ENCODE measurements at places on chromosomes 2 and 18. TPM values are rescaled to one million over a fixed set of nuclear protein-coding genes. Genes with fewer than 3 reads are reported as not detected.
A peak's percentile ranks its signal among the peaks of the same experiment; 100 is the strongest.

Gene SAG
- total RNA-seq = not detected

Gene GLS
- 116 TPM for total RNA-seq

Gene HAAO
- total RNA-seq = 14.5 TPM

DNA sequence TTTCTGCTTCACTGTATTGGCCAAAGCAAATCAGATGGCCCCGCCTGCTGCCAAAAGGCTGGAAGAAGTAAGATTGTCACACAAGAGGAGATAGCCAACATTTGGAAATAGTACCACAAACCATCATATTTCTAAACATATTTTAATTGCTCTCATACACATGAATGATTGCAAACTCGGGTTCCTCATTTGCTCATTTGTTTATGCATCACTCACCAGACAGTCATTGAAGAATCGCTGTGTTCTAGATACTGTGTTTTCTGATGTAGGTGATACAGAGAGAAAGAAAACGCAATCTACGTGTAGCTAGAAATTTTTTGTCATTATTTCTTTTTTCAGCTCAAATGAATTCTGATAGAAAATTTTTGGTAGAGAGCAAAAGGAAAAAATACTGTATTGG lies 1103.4 kb downstream of the TSN start:
- no peak for DNase-seq
- H3K27ac ChIP-seq = no peak overlapping the region
- no peaks in the 10 kb centered on the region for H3K27me3 ChIP-seq
- H3K4me1 ChIP-seq = no peaks in the 10 kb centered on the region
- H3K4me3 ChIP-seq = no peak overlapping the region

DNA sequence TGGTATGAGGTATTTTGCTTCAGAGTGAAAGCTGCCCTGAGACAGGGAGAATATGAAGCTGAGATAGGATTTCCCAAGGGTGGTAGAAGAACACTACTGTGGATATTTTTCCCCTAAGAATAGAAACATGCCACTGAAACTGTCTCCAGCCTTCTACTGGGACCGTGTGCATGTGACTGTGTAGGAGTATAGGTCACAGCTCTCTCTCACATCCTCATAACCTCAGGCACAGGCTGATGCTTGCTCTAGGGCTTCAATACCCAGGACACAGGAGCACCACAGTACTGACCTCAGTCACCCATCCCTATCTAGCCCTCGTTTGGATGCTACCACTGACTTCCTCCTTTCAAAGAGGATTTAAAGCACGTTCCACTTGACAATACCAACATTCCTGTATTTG lies 67.2 kb downstream of the REV1 start:
- H3K4me3 ChIP-seq = no peak overlapping the region
- H3K27me3 ChIP-seq = no peaks in the 10 kb centered on the region
- peaks cover 14% of the 10 kb centered on the region for H3K36me3 ChIP-seq
- no peak overlapping the region for H3K27ac ChIP-seq
- DNase-seq = no peak
- no peaks in the 10 kb centered on the region for H3K4me1 ChIP-seq

DNA sequence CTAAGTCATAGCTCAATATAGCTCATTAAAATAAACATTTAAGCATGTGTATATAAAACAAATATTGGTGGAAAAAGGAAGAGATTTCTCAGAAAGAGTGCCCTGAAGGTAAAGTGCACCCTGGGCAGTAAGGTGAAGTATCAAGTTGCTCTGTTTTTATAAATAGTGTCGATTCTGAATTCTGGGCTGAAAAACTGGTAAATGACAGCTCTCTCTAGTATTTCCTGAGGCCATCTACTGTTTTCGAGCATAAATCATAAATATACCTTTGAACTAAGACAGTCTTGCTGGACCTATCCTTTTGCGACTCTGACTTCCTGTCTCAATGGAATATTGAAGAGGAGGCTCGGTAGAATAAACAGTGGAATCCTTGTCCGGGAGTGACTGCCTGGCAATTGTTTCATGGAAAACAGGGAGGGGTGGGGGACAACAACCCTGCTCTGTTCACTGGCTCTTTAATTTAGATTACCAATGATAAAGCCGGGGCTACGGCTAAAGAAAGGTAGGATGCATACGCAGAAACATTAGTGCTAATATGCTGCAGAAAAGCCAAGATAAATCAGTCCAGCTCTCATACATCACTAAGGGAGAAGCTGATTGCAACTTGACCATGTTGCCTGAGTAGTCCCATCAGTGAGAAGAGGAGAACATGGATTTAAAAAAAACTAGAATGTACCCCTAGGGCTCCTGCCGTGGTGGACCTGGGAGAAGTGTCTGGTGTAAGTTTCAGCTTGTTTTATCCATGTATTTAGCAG lies 124.1 kb downstream of the RAPGEF4 start:
- peaks cover 1% of the 10 kb centered on the region for H3K36me3 ChIP-seq
- H3K4me3 ChIP-seq = peak overlapping the region; percentile 39
- no peaks in the 10 kb centered on the region for H3K27me3 ChIP-seq
- peaks cover 39% of the 10 kb centered on the region for H3K4me1 ChIP-seq
- no peak for DNase-seq

Gene CEP68
- 22.0 TPM for total RNA-seq

DNA sequence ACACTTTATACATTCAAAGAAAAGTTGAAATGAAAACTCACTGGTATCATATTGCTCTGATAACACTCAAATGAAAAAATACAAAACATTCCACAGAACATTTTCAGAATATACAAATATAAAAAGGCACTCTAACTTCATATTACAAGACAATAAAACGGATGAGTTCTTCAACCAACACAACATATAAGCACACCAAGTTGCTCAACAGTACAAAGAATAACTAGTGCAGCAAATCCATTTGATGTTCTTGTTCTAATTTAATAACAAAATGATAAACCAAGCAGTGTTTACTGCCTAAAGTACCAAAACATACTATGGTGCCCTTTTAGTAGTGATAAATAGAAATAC lies 60.8 kb upstream of the PGAP1 start:
- H3K27me3 ChIP-seq = no peaks in the 10 kb centered on the region
- no peak overlapping the region for H3K27ac ChIP-seq
- no peak overlapping the region for H3K4me3 ChIP-seq
- H3K36me3 ChIP-seq = no peaks in the 10 kb centered on the region

DNA sequence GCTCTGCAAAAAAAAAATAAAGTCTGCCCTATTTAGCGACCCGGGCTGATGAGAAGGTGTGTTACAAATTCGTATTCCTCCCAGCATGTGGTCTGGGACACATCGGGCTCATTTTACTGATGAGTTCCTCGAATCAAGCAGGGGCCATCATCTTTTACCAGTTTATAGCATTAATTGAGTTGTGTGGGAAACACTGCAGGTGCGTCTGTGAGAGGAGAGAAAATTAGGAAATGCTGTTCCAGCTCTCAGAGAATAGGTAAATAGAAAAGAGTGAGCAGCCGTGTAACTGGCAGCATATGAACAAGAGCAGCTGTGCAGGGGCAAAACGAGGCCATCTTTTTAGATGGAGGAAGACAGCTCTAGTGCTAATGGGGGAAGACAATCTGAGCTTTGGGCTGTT lies 216.7 kb downstream of the SETBP1 start:
- H3K27ac ChIP-seq = peak overlapping the region; percentile 83
- H3K4me3 ChIP-seq = no peak overlapping the region
- peaks cover 5% of the 10 kb centered on the region for H3K36me3 ChIP-seq
- DNase-seq = no peak
- peaks cover 21% of the 10 kb centered on the region for H3K4me1 ChIP-seq

Gene TUBA3E
- not detected for total RNA-seq

DNA sequence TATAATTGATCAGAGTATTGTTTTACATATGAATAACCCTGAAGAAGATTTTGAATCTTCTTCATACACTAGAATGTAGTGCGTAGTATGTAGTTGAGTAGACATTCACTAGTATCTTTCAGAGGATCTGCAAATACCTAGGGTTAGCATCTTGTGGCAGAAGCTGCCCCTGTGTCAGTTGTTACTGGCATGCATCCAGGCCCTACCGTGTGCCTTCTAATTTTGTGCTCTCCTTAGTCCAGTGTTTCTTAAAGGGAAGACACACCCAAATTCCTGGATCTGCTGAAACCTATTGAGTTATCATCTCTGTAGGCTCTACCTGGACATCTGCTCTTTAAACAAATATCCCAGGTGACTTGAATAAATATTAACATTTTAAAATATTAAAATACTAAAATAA lies 99.7 kb upstream of the SERTAD2 start:
- H3K27ac ChIP-seq = no peak overlapping the region
- no peaks in the 10 kb centered on the region for H3K36me3 ChIP-seq
- no peak for DNase-seq
- H3K4me3 ChIP-seq = no peak overlapping the region
- peaks cover 10% of the 10 kb centered on the region for H3K4me1 ChIP-seq

GRCh38 chr2:16685340-16685715 lies 19.7 kb upstream of the CYRIA start:
- no peaks in the 10 kb centered on the region for H3K36me3 ChIP-seq
- peaks cover 18% of the 10 kb centered on the region for H3K27me3 ChIP-seq
- no peak overlapping the region for H3K4me3 ChIP-seq
- no peak for DNase-seq
- no peaks in the 10 kb centered on the region for H3K4me1 ChIP-seq
- H3K27ac ChIP-seq = no peak overlapping the region

Gene PHLPP1
- 16.5 TPM for total RNA-seq

- H3K27ac ChIP-seq = peak overlapping the region; percentile 71
- no peaks in the 10 kb centered on the region for H3K27me3 ChIP-seq
- peaks cover 12% of the 10 kb centered on the region for H3K4me1 ChIP-seq
These were observed 119.2 kb upstream of the ACVR1C start for GRCh38 chr2:157747695-157748370.

DNA sequence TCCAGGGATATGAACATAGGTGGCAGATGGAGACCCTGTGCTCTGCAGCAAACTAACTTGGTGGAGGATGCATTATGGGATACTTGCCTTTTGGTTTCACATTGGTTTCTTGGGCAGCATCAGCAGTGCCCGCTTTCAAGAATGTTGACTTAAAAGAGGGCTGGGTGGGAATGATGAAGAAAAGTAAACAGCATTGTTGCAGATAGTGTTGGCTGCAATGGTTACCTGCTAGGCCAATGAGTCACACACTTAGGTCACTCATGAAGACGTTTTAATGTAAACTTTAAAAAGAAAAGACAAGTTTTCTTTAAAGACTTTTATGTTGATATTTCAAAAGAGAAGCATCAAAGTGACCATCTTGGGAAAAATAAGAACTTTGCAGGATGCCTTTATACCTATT lies 26.1 kb upstream of the FAM237A start:
- no peaks in the 10 kb centered on the region for H3K36me3 ChIP-seq
- H3K4me3 ChIP-seq = no peak overlapping the region
- H3K4me1 ChIP-seq = peaks cover 5% of the 10 kb centered on the region
- no peak overlapping the region for H3K27ac ChIP-seq

GRCh38 chr2:31413025-31413424 lies 1.5 kb downstream of the XDH start:
- H3K27ac ChIP-seq = no peak overlapping the region
- H3K27me3 ChIP-seq = no peaks in the 10 kb centered on the region
- peaks cover 10% of the 10 kb centered on the region for H3K4me1 ChIP-seq

GRCh38 chr2:6523476-6523875 lies 342.2 kb downstream of the CMPK2 start:
- peaks cover 46% of the 10 kb centered on the region for H3K4me1 ChIP-seq
- peak overlapping the region; percentile 87 for H3K27ac ChIP-seq
- H3K27me3 ChIP-seq = no peaks in the 10 kb centered on the region
- H3K4me3 ChIP-seq = no peak overlapping the region

- peaks cover 38% of the 10 kb centered on the region for H3K27me3 ChIP-seq
- H3K4me1 ChIP-seq = no peaks in the 10 kb centered on the region
- no peak overlapping the region for H3K27ac ChIP-seq
- no peak overlapping the region for H3K4me3 ChIP-seq
- H3K36me3 ChIP-seq = no peaks in the 10 kb centered on the region
These were observed 37.5 kb upstream of the HDAC4 start for GRCh38 chr2:239438368-239438767.

Gene TCF23
- total RNA-seq = not detected

Gene COQ10B
- total RNA-seq = 11.8 TPM

Gene ONECUT2
- 110 TPM for total RNA-seq

Gene TRIM54
- total RNA-seq = not detected

- no peaks in the 10 kb centered on the region for H3K36me3 ChIP-seq
- no peaks in the 10 kb centered on the region for H3K27me3 ChIP-seq
- no peak for DNase-seq
- peaks cover 2% of the 10 kb centered on the region for H3K4me1 ChIP-seq
- H3K27ac ChIP-seq = no peak overlapping the region
These were observed 7.9 kb upstream of the CETN1 start for GRCh38 chr18:572091-572830.

Gene COL3A1
- total RNA-seq = 30.4 TPM

- peaks cover 3% of the 10 kb centered on the region for H3K27me3 ChIP-seq
- H3K27ac ChIP-seq = no peak overlapping the region
- no peaks in the 10 kb centered on the region for H3K36me3 ChIP-seq
- H3K4me1 ChIP-seq = peaks cover 2% of the 10 kb centered on the region
- no peak overlapping the region for H3K4me3 ChIP-seq
These were observed 22.2 kb upstream of the AFTPH start for GRCh38 chr2:64501946-64502345.

Gene EFR3B
- 22.1 TPM for total RNA-seq

DNA sequence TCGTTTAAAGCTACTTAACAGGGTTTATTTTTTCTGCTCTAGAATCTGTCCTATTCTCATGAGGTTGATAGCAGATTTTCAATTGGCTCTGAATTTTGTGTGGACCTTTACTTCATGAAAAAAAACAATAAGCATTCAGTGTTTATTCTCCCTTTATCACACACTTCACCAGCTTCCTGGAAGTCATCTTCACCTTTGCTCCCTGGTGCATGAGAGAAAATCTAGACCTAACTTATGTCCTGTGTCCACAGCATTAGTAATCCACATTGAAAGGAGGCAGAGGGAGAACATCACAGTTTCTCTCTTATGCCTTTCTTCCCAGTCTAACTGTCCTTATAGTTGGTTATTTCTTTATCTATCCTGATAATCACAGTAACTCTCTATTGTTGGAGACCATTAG lies 316.1 kb downstream of the PTH2R start:
- H3K36me3 ChIP-seq = no peaks in the 10 kb centered on the region
- H3K4me1 ChIP-seq = peaks cover 5% of the 10 kb centered on the region
- H3K4me3 ChIP-seq = no peak overlapping the region
- H3K27me3 ChIP-seq = no peaks in the 10 kb centered on the region
- DNase-seq = no peak

DNA sequence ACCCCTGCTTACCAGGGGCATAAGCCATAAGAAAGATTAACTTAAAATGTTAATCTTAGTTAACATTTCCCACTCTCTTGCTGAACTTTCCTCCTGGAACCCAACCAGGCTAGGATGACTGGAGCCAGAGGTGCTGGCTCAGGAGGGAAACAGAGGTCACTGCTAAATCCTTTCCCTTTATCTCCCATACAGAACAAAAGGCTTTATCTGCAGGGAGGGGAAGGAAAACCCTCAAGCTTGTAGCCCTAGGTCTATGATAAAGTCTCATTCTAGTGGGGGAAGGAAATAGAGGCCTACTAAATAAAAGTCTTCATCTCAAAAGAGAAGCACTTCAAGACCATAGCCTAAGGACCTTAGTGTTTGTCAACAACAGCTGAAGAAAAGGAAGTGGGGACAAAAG lies 18.6 kb downstream of the HIBCH start:
- H3K36me3 ChIP-seq = peaks cover 47% of the 10 kb centered on the region
- no peak for DNase-seq
- peak overlapping the region; percentile 5 for H3K4me3 ChIP-seq
- no peaks in the 10 kb centered on the region for H3K27me3 ChIP-seq
- H3K4me1 ChIP-seq = peaks cover 4% of the 10 kb centered on the region
- H3K27ac ChIP-seq = peak overlapping the region; percentile 68

- no peak overlapping the region for H3K4me3 ChIP-seq
- H3K36me3 ChIP-seq = no peaks in the 10 kb centered on the region
- DNase-seq = no peak
- H3K4me1 ChIP-seq = peaks cover 11% of the 10 kb centered on the region
- H3K27ac ChIP-seq = peak overlapping the region; percentile 74
- no peaks in the 10 kb centered on the region for H3K27me3 ChIP-seq
These were observed 69.8 kb downstream of the BABAM2 start for GRCh38 chr2:27960237-27960912.

Gene SDC1
- 35.1 TPM for total RNA-seq

Gene ACADL
- total RNA-seq = 0.55 TPM
